Naive B cell (primary cell): ENCODE measurements at places on chromosomes 3 and 15. TPM values are rescaled to one million over a fixed set of nuclear protein-coding genes. Genes with fewer than 3 reads are reported as not detected.

The LRRK1 gene
- 6.0 TPM for polyA plus RNA-seq

The NANOGP8 gene
- polyA plus RNA-seq = not detected

The EIF2A gene
- 48.0 TPM for polyA plus RNA-seq

The NTRK3 gene
- polyA plus RNA-seq = not detected

The GP9 gene
- 6.4 TPM for polyA plus RNA-seq

The SH2D7 gene
- not detected for polyA plus RNA-seq

The CYP1A2 gene
- not detected for polyA plus RNA-seq

The FBXL22 gene
- polyA plus RNA-seq = 0.37 TPM

The EOGT gene
- 2.3 TPM for polyA plus RNA-seq

The RARB gene
- not detected for polyA plus RNA-seq

The CLEC3B gene
- not detected for polyA plus RNA-seq

The ITPR1 gene
- 86.5 TPM for polyA plus RNA-seq

The C3orf85 gene
- polyA plus RNA-seq = not detected

The EAF2 gene
- 622 TPM for polyA plus RNA-seq

The KLHL18 gene
- polyA plus RNA-seq = 23.5 TPM

The DLEC1 gene
- polyA plus RNA-seq = not detected

The SKOR1 gene
- polyA plus RNA-seq = not detected

The SPSB4 gene
- polyA plus RNA-seq = not detected
